Muscle of back (tissue), 13 donors: ENCODE measurements at places on chromosomes 5 and 9. TPM values are rescaled to one million over a fixed set of nuclear protein-coding genes. Genes with fewer than 3 reads are reported as not detected.

DNA sequence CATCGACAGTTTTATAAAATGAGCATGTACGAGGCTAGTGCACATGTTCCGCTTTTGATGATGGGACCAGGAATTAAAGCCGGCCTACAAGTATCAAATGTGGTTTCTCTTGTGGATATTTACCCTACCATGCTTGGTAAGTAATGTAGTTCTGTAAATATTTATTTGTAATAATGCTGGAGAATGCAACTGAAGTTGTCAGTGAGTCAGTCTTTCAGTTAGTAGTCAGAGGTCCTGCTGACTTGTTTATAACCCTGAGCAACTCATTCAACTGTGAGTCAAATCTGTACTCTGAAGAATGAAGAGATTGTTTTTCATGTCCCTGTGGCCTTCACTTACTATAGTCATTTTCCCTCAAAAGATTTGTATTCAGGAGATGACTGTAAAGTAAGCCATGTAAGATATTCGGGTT is 28.4 kb upstream of the GPR150 start:
- peak; percentile 41 for DNase-seq

DNA sequence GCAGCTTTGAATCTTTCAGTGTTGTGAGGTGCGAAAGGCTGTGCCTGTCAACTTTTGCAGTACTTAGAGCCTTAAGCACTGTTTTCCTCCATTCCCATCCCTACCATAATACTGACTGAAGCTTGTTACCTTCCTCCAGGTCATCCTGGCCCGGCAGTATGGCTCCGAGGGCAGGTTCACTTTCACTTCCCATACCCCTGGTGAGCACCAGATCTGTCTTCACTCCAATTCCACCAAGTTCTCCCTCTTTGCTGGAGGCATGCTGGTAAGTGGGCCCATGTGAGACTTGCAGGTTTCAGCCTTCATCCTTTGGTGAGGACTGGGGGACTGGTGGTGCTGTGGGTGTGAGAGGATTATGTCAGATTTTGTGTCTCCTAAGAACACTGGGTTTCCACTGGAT is 1.5 kb downstream of the TMED9 start:
- DNase-seq = no peak

DNA sequence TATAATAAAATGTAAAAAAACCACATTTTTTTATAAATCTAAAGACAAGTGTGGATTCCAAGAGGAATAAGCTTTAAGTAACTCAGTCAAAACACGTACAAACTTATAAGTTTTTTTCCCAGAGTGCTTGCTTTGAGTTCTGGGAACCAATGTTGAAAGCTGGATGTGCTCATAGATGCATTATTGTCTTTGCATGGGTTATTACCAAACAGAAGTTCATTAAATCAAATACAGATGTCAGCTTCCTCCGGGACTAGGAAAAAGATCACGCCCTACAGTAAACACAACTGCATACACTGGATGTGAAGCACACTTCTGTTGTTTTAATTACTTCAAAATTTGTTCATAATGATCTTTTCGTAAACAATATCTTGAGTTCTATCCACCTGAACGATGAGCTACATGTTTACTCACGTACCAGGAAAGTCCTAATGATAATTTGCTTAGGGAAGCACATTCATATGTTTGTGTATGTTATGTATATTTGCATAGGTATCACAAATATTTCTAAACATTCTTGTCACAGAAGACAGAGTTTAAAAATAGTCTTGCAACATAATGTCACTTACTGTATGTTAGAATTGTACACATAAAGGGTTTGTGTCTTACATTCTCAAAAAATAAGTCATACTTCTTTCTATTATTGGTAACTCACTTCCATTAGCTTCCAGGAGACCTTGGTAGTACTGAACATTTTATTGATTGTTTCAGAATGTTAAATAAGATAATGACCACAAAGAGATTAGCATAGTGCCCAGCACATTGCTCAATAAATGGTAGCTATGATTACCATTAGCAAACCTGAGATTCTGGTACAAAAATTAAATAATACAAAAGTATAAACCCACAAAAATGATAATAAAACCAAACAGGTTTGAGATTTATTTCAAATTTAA is 427.4 kb downstream of the CETN3 start:
- DNase-seq = peak; percentile 16

- DNase-seq = no peak
These were observed 13.2 kb downstream of the TUT7 start for GRCh38 chr9:86341007-86341491.

DNA sequence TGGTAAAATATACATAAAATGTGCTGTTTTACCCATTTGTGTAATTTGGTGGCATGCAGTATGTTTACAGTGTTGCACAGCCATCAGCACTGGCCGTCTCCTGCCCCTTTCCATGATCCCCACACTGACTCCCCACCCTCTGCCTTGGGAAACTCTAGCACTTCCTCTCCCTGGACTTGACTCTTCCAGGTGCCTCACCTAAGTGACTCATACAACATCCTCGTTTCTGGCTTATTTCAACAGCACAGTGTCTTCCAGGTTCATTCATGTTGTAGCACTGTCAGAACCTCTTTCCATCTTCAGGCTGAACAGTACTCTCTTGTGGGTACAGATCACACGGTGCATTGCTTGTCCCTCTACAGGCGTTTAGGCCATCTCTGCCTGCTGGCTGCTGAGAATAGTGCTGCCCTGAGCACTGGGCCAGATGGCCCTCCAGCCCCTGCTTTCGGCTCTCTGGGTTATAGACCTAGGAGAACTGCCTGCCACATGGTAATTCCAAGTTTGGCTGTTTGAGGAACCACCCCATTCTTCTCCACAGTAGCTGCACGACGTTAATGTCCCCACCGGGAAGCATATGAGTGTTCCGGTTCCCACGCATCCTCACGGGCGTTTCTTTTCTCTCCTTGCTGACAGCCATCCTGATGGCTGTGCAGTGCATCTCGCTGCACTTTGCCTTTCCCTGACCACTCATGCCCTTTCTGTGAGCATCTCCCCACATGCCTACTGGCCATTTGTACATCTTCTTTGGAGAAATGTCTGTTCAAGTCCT is 211.8 kb downstream of the FANCC start:
- DNase-seq = no peak

The DOCK8 gene
- 10.1 TPM for polyA plus RNA-seq

DNA sequence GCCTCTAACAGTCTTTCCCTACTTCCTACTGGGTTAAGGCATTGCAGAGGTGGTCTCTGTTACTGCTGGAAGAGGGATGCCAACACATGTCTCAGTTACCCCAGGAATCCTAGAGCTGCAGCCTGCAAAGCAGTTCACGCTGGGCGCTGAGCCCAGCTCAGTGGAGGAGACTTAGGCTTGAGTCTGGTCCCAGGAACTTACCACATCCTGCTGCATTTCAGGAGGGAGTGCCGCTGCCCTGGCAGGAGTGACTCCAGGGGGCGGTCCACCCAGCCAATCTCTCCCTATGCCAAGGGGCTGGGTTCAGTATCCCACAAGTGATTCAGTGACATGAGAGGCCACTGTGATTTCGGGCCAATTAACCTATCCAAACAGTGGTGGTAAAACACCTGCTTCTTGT is 7.6 kb downstream of the TTC16 start:
- no peak for DNase-seq

GRCh38 chr5:168334280-168334679 is 42.8 kb downstream of the WWC1 start:
- no peak for DNase-seq

The PCDHGB1 gene
- polyA plus RNA-seq = 0.56 TPM

GRCh38 chr5:3659907-3660306 is 64.3 kb downstream of the IRX1 start:
- no peak for DNase-seq
